Natural killer cell (primary cell): ENCODE measurements at places on chromosomes 2 and 18. TPM values are rescaled to one million over a fixed set of nuclear protein-coding genes. Genes with fewer than 3 reads are reported as not detected.

PLGLB1 gene
- total RNA-seq, result 1.4 TPM

IGFBP5 gene
- not detected for total RNA-seq

UGT1A4 gene
- total RNA-seq, result not detected

ADD2 gene
- total RNA-seq, result 1.4 TPM

SP140 gene
- total RNA-seq, result 69.1 TPM

GAREM2 gene
- total RNA-seq, result 7.1 TPM

DNA sequence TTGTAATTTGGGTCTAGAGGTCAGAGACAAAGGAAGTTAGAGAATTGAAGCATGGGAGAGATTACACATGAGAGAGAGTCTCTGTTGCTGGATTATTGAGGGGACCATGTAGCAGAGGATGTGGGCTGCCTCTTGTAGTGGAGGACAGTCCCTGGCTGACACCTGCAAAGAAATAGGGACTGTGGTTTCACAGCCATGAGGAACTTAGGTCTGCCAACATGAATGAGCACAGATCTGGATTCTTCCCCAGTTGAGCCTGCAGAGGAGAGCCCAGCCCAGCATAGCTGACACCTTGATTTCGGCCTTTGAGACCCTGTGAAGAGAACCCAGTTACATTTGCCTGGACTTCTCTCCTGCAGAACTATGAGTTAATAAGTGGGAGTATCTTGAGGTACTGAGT, 179.5 kb upstream of the TWIST2 start:
- DNase-seq, result no peak
- peaks cover under 1% of the 10 kb centered on the region for H3K27me3 ChIP-seq
- H3K4me1 ChIP-seq, result no peaks in the 10 kb centered on the region

DNA sequence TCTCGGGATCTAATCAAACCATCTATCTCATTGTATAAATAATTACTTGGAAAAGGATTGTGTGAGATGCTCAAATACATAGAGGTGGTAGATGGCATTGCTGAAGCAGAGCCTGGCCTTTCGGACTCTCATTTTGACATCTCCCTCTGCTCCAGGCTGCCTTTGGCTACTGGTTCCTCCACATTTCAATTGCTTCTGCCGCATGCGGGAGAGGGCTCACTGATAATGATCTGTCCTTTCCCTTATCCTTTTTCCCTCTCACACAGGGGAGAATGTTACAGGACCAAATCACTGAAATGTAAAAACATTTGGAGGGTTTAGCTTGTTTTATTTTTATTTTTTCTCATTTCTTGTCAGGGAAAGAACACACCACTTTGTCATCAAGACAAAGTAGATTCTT, 380.6 kb upstream of the UBE2E3 start:
- H3K27ac ChIP-seq, result no peak overlapping the region
- H3K27me3 ChIP-seq, result no peaks in the 10 kb centered on the region
- H3K36me3 ChIP-seq, result no peaks in the 10 kb centered on the region
- no peaks in the 10 kb centered on the region for H3K4me1 ChIP-seq
- H3K4me3 ChIP-seq, result no peak overlapping the region

- H3K4me1 ChIP-seq, result no peaks in the 10 kb centered on the region
- H3K27me3 ChIP-seq, result no peaks in the 10 kb centered on the region
- no peak for DNase-seq
- no peak overlapping the region for H3K27ac ChIP-seq
- H3K4me3 ChIP-seq, result no peak overlapping the region
- H3K36me3 ChIP-seq, result no peaks in the 10 kb centered on the region
These were observed 151.2 kb upstream of the MMADHC start for GRCh38 chr2:149738767-149739166.

DNA sequence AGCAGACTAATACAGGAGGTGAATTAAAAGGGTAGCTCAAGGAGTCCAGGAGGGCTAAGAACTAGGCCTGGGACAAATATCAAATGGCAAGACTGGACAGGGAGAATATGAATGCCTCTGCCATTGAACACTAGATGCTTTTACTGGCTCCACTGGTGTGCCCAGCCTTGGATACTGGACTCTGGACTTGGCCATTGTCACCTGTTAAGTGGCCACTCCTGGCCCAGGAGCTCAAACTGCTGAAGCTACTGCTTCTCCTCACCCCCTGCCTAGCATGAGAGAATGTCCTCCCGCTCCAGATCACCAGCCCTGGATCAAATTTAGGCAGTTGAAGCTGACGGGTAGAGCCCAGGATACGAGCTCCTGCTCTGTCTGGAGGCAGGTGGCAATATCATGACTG, 170.8 kb downstream of the DDX1 start:
- H3K27me3 ChIP-seq, result no peaks in the 10 kb centered on the region
- H3K4me3 ChIP-seq, result no peak overlapping the region
- H3K27ac ChIP-seq, result no peak overlapping the region
- no peak for DNase-seq
- H3K36me3 ChIP-seq, result no peaks in the 10 kb centered on the region

DNA sequence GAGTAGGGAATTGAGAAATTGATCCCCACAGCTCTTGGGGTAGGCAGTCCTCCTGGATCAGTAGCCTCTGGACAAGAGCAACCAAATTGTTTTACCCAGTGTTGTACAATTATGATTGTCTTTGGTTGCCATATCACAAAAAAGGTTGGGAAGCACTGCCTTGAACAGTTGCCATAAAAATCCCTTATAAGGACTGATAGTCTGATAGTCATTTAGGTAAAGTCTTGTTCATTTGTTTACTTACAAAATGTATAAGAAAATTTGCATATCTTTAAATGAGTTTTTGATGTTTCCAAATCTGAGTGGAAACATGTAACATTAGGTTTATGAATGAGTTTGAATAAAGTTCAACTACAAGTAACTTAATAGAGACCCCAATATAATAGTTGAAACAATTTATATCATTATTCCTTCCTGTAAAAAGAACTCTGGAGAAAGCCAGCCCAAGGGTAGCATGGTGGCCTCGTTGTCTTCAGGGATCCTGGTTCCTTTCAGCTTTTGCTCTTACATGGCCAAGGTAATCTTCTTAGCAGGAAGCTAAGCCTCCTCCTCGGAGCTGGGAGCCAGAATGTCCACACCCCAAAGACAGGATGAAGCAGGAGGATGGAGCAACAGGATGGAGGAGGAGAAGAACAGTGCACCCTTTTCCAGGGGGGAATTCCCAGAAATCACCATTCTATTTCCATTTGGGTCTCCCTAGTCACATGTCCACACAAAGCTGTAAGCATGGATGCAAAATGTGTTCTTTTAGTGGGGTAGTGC, 35.7 kb upstream of the NEMP2 start:
- H3K27me3 ChIP-seq, result no peaks in the 10 kb centered on the region
- H3K4me1 ChIP-seq, result peaks cover 7% of the 10 kb centered on the region
- no peaks in the 10 kb centered on the region for H3K36me3 ChIP-seq
- no peak overlapping the region for H3K4me3 ChIP-seq
- no peak for DNase-seq

DNA sequence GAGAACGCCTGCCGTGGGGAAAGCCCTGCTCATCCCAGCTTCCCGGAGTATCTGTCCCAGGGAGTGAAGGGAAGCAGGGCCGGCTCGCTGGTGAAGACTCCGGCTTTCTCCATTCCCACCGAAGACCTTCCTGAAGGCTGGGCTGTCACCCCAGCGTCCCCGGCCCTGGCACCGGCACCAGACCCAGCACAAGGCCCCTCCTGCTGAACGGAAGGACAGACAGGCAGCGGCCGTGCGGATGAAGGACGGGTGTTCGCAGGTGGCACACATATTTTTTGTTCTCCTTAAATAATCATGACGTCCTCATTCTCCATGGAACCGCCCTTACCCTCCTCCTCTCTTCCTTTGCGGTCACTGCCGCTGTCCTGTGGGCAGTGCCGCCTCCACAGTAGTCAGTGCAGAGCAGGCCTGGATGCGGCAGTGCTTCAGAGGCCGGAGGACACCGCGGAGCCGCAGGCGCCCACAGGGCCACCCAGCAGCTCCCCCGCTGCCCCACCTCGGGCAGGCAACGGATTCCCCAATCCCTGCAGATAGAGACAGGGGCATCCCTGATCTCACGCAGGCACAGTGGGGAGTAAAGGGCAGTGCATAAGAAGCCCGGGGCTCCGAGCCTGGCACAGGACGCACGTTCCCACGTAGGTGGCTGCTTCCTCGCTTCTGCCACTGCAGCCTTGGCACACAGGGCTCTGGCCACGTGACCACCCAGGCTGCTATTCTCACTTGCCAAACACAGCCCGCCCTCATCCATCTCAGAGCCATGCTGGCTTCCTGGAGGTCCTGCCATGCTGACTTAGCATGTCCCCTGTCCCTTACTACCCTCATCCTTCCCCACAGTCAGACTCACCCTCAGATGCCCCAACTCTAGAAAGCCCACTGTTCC, 229.7 kb downstream of the EIPR1 start:
- H3K4me1 ChIP-seq, result no peaks in the 10 kb centered on the region
- no peak overlapping the region for H3K4me3 ChIP-seq
- H3K27ac ChIP-seq, result no peak overlapping the region

DNA sequence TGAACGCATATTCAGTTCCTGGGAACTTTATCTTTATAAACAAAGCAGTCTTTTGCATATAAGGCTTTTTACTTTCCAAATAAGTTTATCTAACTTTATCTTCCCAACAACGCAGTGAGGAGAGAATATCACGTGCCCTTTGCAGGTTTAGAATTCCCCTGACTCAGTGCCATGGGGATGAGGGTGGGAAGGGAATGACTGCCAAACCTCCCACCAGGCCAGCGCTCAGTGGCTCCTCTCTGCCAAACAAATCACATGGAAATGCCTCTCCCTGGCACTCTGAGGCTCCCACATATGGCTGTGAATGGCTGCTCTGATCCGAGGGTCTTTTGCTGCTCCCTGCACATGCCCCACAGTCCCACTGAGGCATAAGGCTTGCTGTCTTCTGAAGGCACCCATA, 158.3 kb downstream of the DNAH6 start:
- no peak for DNase-seq
- no peak overlapping the region for H3K27ac ChIP-seq
- no peaks in the 10 kb centered on the region for H3K27me3 ChIP-seq
- no peak overlapping the region for H3K4me3 ChIP-seq
- H3K36me3 ChIP-seq, result no peaks in the 10 kb centered on the region

DNA sequence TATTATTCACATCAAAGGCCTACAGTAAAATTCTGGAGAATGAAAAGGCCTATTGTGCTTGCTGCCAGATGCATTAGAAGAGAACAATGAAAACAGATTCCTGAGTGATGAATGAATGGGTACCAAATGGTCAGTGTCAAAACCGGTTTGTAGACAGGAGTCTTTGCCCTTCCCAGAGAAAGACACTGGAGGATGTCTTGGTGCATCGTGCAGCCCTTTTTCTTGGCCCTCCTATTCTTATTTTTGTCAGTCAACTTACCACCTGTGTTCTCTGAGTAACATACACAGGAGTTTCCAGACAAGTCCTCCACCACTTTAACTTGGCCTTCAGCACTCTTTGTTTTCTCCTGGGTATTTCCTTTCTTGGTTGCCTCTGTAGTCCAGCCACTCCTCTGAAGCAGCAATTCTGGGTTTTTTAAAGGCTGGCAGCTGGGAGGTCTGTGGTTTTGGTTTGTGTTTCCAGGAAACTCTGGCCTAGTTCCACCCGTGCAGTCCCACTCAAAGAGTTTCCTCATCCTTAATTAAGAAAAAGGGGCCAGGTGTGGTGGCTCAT, 29.4 kb downstream of the PSTPIP2 start:
- H3K27me3 ChIP-seq, result no peaks in the 10 kb centered on the region
- no peaks in the 10 kb centered on the region for H3K36me3 ChIP-seq
- H3K4me3 ChIP-seq, result no peak overlapping the region
- H3K4me1 ChIP-seq, result peaks cover 20% of the 10 kb centered on the region
- no peak overlapping the region for H3K27ac ChIP-seq
